ENCODE measurements at places on chromosomes 1 and 21. TPM values are rescaled to one million over a fixed set of nuclear protein-coding genes. Genes with fewer than 3 reads are reported as not detected.

Gene ANXA9
- polyA plus RNA-seq = 1.1 TPM

Gene ZBTB18
- polyA plus RNA-seq = 5.2 TPM

Gene TSTD1
- polyA plus RNA-seq = 99.9 TPM

Gene RHOU
- 0.01 TPM for polyA plus RNA-seq
